ENCODE measurements at places on chromosomes 7 and 10.

DNA sequence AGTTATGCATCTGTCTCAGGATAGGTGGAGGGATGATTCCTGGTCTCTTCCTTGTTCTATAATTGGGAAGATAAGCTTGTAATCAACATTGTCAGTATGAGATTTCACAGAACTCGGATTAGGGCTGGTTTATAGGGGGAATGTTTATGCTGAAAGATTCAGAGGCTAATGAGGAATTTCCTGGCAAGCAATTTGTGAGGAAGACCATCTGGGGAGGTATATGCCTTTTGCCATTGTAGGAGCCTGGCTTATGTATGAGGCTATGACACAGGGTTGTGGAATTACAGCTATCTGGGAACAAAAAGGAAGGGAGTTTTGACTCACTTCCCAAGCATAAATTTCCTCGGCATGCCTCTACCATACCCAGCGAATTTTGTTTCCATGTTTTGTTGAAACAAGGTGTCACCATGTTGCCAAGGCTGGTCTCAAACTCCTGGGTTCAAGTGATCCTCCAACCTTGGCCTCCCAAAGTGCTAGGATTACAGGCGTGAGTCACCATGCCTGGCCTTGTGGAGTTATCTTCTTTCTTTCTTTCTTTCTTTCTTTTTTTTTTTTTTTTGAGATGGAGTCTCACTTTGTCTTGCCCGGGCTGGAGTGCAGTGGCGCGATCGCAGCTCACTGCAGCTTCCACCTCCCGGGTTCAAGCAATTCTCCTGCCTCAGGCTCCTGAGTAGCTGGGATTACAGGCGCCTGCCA is 1.6 kb upstream of the COPS6 start:
- no peak for DNase-seq

GRCh38 chr7:146232604-146233003 is 116.0 kb downstream of the CNTNAP2 start:
- DNase-seq: no peak

DNA sequence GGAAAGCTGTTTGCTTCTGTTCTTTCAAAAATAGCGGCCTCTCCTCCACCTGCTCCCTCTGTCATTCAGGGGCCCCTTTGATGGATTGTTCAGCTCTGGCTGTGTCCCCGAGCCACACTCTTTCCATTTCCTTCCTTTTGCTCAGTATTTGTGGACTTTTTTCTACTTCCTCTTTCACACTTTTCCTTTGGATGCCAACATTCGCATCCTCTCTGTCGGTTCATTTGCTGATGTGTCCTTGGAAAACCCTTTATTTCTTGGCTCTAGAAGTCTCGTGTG is 11.7 kb upstream of the PWWP2B start:
- no peak for DNase-seq

DNA sequence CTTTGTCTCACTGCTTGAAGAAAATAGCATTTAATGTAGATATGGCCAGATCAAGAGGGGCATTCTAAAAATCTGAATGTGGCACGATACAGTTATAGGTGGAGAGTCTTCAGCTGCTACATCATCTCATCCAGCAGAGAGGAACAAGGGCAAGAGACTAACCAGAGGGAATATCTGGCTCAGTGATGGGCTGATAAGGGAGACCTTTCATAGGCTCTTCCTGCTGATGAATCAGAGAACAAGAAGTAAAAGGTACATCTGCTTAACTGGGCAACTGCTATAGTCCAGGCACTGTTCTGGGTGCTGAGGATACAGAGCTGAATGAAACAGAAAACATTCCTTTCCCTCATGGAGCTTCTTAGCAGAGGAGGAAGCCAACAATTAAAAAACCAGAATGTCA is 37.9 kb downstream of the PIP4K2A start:
- no peak for DNase-seq

GRCh38 chr10:62264702-62265436 is 3.8 kb downstream of the RTKN2 start:
- DNase-seq: no peak

DNA sequence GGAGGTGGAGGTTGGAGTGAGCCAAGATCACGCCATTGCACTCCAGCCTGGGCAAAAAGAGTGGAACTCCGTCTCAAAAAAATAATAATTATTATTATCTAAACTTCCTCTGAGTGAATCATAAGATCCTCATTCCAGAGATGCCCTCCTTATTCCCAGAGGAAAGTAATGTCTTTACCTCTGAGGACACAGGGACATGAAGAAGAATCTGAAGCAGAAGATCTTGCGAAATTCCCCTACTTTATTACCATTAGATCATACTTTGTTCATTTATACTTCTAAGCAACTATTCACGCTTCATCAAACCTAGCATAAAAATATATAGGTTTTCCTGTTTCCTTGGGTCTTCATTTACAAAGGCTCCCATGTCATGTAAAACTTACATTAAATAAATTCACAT is 143.1 kb downstream of the ETV1 start:
- no peak for DNase-seq
